Sigmoid colon (tissue), 7 donors: ENCODE measurements at places on chromosomes 2 and 18. TPM values are rescaled to one million over a fixed set of nuclear protein-coding genes. Genes with fewer than 3 reads are reported as not detected.

- no peak for DNase-seq
- H3K36me3 ChIP-seq = no peaks in the 10 kb centered on the region
- no peak overlapping the region for H3K27ac ChIP-seq
- H3K27me3 ChIP-seq = no peaks in the 10 kb centered on the region
- no peaks in the 10 kb centered on the region for H3K4me1 ChIP-seq
Observed at GRCh38 chr2:192419786-192420185, 225.1 kb upstream of the TMEFF2 start.

DNA sequence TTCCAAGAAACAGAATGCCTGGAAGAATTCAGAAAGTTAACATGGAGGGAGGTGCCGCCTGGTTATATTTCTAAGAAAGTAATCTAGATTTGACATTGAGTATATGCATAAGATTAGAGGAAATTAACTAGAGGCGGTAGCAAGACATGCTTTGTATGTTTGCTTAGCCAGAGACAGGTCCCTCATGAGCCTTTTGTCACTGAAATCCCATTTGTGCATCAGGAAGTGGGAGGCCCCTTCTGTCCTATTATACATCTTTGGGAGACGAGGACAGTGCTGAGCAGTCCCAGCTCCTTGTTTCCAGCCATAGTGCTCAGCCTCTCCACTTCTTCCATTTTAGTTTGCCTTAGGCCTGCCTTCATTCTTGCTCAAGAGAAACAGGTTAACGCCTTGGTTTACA is 115.4 kb upstream of the LHCGR start:
- DNase-seq = no peak
- no peak overlapping the region for H3K4me3 ChIP-seq
- H3K27me3 ChIP-seq = no peaks in the 10 kb centered on the region
- H3K36me3 ChIP-seq = no peaks in the 10 kb centered on the region
- H3K27ac ChIP-seq = no peak overlapping the region
- H3K4me1 ChIP-seq = no peaks in the 10 kb centered on the region

- no peak overlapping the region for H3K4me3 ChIP-seq
- H3K27me3 ChIP-seq = no peaks in the 10 kb centered on the region
- DNase-seq = no peak
- H3K4me1 ChIP-seq = no peaks in the 10 kb centered on the region
Observed at GRCh38 chr2:69203166-69203985, 183.7 kb downstream of the GFPT1 start.

- H3K27me3 ChIP-seq = no peaks in the 10 kb centered on the region
- peak; percentile 54 for DNase-seq
- no peaks in the 10 kb centered on the region for H3K36me3 ChIP-seq
- H3K4me1 ChIP-seq = no peaks in the 10 kb centered on the region
- H3K4me3 ChIP-seq = no peak overlapping the region
- H3K27ac ChIP-seq = no peak overlapping the region
Observed at GRCh38 chr2:233847248-233847898, 7.0 kb downstream of the HJURP start.

- no peak overlapping the region for H3K27ac ChIP-seq
- no peaks in the 10 kb centered on the region for H3K27me3 ChIP-seq
- H3K4me1 ChIP-seq = no peaks in the 10 kb centered on the region
- H3K4me3 ChIP-seq = no peak overlapping the region
Observed at GRCh38 chr2:1233281-1233680, 180.0 kb upstream of the TPO start.

DNA sequence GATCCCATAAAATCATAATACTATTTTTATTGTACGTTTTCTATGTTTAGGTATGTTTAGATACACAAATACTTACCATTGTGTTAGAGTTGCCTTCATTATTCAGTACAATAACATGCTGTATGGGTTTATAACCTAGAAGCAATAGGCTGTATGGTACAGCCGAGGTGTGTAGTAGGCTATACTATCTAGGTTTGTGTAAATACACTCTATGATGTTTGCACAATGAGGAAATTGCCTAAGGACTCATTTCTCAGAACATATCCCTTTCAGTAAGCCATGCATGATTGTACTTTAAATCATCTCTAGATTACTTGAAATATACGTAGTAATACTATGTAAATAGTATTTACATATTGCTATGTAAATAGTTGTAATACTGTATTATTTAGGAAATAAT is 156.7 kb downstream of the CDCA7 start:
- no peaks in the 10 kb centered on the region for H3K4me1 ChIP-seq
- no peaks in the 10 kb centered on the region for H3K36me3 ChIP-seq

STARD6 gene
- not detected for total RNA-seq

HNMT gene
- 29.9 TPM for total RNA-seq

- no peaks in the 10 kb centered on the region for H3K27me3 ChIP-seq
- H3K4me1 ChIP-seq = no peaks in the 10 kb centered on the region
- no peaks in the 10 kb centered on the region for H3K36me3 ChIP-seq
Observed at GRCh38 chr2:71800851-71801250, 346.8 kb downstream of the CYP26B1 start.

DNA sequence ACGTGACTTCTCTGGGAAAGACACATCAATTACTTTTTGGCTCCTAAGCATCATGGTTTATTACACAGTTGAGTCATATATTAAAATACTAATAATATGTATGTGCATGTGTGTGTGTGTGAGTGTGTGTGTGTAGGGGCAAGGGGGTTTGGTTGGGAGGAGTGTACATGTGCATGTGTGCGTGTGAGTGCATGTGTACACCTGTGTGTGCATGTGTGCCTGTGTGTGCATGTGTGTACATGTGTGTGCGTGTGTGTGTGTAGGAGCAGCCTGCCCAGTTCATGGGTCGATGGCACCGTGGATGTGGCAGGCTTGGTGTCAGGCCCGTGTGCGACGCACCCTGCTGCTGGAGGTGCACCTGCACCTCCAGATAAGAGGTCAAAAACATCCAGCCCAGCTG is 99.0 kb upstream of the SNTG2 start:
- H3K27ac ChIP-seq = no peak overlapping the region
- H3K27me3 ChIP-seq = no peaks in the 10 kb centered on the region
- no peaks in the 10 kb centered on the region for H3K36me3 ChIP-seq
- H3K4me3 ChIP-seq = no peak overlapping the region
- no peak for DNase-seq
- no peaks in the 10 kb centered on the region for H3K4me1 ChIP-seq

- no peak overlapping the region for H3K27ac ChIP-seq
- peaks cover 82% of the 10 kb centered on the region for H3K36me3 ChIP-seq
- no peak for DNase-seq
- no peak overlapping the region for H3K4me3 ChIP-seq
- H3K4me1 ChIP-seq = no peaks in the 10 kb centered on the region
- no peaks in the 10 kb centered on the region for H3K27me3 ChIP-seq
Observed at GRCh38 chr2:11819235-11819729, 72.8 kb downstream of the LPIN1 start.

GRCh38 chr2:177010861-177011260 is 201.7 kb upstream of the HNRNPA3 start:
- no peak overlapping the region for H3K4me3 ChIP-seq
- H3K36me3 ChIP-seq = no peaks in the 10 kb centered on the region
- H3K27me3 ChIP-seq = no peaks in the 10 kb centered on the region

AQP12B gene
- total RNA-seq = not detected

- H3K27ac ChIP-seq = no peak overlapping the region
- no peak for DNase-seq
- H3K4me1 ChIP-seq = no peaks in the 10 kb centered on the region
- no peak overlapping the region for H3K4me3 ChIP-seq
- H3K36me3 ChIP-seq = no peaks in the 10 kb centered on the region
Observed at GRCh38 chr18:11828786-11829432, 22.3 kb upstream of the CHMP1B start.

- H3K36me3 ChIP-seq = no peaks in the 10 kb centered on the region
- no peaks in the 10 kb centered on the region for H3K27me3 ChIP-seq
- H3K4me1 ChIP-seq = no peaks in the 10 kb centered on the region
- no peak overlapping the region for H3K27ac ChIP-seq
- no peak for DNase-seq
Observed at GRCh38 chr2:64863097-64863820, 125.9 kb upstream of the SLC1A4 start.

- no peaks in the 10 kb centered on the region for H3K4me1 ChIP-seq
- no peak overlapping the region for H3K4me3 ChIP-seq
- DNase-seq = no peak
- H3K36me3 ChIP-seq = no peaks in the 10 kb centered on the region
Observed at GRCh38 chr18:33161131-33161530, 279.4 kb downstream of the CCDC178 start.

CCDC121 gene
- 8.6 TPM for total RNA-seq

DNA sequence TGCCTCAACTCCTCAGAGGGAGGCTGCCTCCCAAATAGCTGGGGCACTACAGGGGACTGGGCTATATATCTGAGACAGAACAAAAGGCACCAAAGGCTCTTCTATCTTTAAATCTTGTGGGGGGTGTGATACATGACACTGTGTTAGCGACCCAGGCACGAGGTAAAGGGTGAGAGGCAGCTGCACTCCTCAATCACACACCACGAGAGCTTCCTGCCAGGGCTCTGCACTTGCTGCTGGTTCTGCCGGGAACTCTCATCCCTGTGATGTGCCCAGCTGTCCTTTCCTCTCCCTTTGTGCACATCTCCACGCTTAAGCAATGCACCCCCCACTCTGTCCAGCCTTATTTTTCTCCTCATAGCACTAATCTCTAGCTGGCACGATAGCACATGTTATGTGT is 32.4 kb downstream of the NPC1 start:
- DNase-seq = no peak
- H3K4me1 ChIP-seq = no peaks in the 10 kb centered on the region
- no peaks in the 10 kb centered on the region for H3K27me3 ChIP-seq
- H3K27ac ChIP-seq = no peak overlapping the region

ATP8B1 gene
- total RNA-seq = 8.2 TPM
